ENCODE measurements at places on chromosomes 16 and 17.
A peak's percentile ranks its signal among the peaks of the same experiment; 100 is the strongest.

DNA sequence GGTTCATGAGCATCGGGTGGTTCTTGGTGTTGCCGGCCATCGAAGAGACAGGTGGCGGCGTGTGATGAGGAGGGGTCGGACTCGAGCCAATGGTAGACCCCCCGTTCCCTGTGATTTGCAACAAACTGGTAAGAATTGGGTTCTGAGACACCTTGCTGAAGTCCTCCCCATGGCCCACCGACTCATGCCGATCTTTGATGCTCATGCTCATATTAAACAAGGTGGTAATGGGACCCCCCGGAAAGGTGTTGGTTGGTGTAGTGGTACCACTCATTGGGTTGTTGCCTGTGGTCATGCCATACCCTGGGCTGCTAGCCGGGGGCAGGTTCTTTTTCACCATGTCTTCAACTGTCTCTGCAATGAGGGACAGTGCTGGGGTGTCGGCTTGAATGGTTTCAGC is 8.9 kb upstream of the FBXL20 start:
- DNase-seq, result no peak

- no peak for DNase-seq
Measured at GRCh38 chr17:29870836-29871465, 59.1 kb downstream of the SSH2 start.

GRCh38 chr17:72030067-72030899 is 90.5 kb upstream of the SOX9 start:
- DNase-seq, result peak; percentile 11

GRCh38 chr17:79797492-79798298 is 818 bp upstream of the CBX8 start:
- DNase-seq, result no peak

DNA sequence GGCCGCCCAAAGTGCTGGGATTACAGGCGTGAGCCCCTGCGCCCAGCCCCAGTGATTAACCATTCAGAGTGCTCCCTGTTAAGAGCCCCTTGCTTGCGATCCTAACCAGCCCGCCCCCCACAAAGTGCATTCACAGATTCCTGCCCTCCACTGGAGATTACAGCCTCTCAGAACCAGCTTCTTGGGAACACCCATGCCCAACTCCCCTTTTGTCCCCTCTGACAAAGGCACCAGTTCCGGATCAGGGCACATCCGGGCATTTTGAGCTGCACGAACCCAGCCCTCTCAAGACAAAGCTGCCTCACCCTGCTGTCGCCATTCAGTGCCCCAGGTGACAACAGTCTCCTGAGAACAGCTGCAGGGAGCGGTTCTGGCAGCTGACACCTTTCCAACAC is 848 bp upstream of the KRT19 start:
- no peak for DNase-seq

- no peak for DNase-seq
Measured at GRCh38 chr17:42266918-42267766, 9.0 kb downstream of the STAT5B start.

DNA sequence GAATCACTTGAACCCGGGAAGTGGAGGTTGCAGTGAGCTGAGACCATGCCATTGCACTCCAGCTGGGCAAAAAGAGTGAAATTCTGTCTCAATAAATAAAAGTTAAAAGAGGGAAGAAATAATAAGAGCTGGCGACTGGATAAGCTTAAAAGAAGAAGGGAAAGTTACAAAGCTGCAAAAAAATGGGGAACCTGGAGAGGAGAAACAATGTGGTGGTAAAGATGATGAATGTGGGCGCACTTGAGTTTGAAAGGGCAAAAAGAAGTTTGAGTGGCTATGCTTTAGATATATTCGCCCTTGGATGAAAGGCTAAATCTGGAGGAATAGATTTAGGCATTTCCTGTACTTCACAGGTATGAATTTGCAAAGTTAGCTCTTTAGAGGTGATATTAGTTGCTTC is 53.0 kb upstream of the YPEL2 start:
- no peak for DNase-seq

DNA sequence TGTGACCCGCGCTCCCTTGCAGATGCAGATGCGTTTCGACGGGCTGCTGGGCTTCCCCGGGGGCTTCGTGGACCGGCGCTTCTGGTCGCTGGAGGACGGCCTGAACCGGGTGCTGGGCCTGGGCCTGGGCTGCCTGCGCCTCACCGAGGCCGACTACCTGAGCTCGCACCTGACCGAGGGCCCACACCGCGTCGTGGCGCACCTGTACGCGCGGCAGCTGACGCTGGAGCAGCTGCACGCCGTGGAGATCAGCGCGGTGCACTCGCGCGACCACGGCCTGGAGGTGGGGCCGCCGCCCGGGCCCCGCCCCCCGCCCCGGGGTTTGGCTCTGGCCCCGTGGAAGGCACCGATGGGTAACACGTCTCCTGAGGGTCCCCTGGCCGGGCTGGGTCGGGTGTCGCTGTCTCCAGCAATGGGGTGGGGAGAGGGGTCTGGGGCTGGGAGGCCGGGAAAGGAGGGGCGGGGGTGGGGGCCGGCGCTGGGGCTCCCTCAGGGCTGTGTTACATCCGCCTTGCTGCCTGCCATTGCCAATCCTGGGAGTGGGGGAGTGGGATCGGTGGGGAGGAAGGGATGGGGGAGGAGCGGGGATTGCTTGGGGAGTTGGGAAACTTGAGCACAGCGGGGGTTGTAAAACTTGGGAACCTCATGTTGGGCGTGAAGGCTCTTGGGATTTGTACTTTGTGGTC is 737 bp downstream of the NUDT16L1 start:
- no peak for DNase-seq

- no peak for DNase-seq
Measured at GRCh38 chr16:48123104-48123788, 32.5 kb downstream of the ABCC12 start.

GRCh38 chr17:65794572-65794971 is 233.1 kb upstream of the AXIN2 start:
- DNase-seq, result no peak

GRCh38 chr16:4077174-4077649 is 39.0 kb downstream of the ADCY9 start:
- DNase-seq, result no peak

- DNase-seq, result no peak
Measured at GRCh38 chr16:4220358-4220757, 21.5 kb downstream of the SRL start.

DNA sequence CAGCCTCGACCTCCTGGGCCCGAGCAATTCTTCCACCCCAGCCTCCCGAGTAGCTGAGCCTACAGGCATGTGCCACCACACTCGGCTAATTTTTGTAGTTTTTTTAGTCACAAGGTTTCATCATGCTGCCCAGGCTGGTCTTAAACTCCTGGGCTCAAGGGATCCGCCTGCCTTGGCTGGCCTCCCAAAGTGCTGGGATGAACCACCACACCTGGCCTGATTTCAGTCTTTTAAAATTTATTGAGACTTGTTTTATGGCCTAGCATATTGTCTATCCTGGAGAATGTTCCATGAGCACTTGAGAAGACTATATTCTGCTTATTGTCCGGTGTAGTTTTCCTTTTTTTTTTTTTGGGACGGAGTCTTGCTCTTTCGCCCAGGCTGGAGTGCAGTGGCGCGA is 18.5 kb downstream of the DNAI2 start:
- DNase-seq, result no peak

- DNase-seq, result no peak
Measured at GRCh38 chr16:5008311-5008731, 25.4 kb downstream of the NAGPA start.

DNA sequence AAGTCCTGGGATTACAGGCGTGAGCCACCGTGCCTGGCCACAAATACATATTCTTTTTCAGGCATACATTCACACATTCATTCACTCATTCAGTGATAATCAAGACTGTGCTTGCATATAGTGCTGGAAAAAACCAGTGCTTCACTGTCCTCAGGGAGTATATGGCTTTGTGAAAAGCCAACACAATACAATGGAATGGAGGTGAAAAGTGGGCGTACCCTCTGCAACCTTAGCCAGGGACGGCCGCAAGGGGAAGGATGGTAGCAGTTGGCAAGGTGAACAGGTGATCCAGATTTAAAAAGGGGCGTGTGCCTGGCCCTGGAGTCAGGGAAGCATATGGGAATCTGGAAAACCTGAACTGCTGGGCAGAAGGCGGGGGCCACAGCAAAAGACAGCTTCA is 18.1 kb upstream of the GAN start:
- no peak for DNase-seq

DNA sequence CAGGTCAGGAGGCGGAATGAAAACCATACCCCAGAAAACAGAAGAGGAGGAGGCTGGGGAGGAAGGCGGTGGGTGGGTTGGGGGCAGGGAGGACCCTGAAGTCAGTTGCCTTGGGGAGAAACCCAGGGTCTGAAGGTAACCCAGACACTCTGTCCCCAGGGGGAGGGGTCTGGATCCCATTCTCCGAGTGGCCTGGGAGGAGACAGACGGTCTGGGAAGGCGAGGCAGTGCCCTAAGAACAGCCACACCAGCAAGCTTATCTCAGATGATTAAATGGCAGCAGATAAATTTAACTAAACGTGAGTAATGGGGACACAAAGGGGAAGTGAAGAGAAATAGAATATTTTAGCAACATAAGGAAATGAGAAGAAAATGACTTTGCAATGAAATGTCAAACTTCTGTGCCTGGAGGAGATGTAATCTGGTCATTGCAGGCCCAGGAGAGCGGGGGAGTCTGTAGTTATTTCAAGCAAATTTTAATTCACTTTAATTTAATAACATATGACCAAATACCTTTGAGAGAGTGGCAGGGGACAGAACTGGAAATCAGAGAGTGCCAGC is 21.4 kb upstream of the ZFP90 start:
- DNase-seq, result no peak

DNA sequence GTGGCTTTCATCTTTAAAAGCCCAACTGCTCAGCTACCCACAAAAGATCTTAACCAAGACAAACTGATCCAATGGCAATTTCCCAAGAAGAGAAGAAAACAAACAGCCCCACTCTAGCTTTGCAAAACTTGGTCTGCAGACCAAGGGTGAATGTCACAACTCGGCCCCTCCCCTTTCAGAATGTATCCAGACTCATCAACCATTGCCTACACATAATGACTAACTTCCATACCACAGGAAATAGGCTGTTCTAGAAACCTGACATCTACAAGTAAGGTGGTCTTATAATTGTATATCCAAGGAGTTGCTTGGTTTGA is 16.0 kb downstream of the DCUN1D3 start:
- DNase-seq, result no peak

- no peak for DNase-seq
Measured at GRCh38 chr17:28977659-28978355, 26.5 kb upstream of the PHF12 start.

DNA sequence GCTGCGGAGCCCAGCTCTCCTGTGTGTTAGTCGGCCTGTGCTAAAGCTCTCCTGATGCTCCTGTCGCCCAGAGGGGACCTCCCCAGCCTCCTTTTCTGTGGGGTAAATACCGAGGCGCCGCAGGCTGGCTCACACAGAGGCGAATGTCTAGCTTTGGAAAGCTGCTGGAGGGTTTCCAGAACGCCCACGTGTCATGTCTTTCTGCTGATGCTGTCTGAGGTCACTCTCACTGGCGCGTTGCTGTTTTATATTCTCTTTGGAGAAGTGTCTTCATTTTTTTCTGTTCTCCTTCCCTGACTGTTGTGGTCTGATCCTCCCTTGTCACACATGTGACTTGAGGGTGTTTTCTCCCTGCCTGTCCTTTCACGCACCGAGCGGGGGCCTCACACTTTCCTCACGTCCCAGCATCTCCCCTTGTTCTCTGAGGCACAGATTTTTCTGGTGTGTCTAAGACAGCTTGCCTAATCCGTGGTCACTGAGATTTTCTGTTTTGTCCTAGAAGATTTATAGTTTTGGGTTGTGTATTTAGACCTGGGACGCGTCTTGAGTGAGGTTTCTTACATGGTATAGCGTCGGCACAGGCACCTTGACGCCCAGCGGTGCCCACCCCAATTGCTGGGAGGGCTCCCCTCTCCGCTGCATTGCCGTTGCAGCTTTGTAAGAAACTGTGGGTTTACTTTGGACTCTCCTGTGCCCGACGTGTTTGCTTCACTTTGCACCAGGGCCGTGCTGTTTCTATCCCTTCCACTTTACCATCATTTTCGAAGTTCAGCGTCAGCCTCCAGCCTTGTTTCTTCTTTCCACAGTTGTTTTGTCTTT is 92.1 kb upstream of the ZNF750 start:
- no peak for DNase-seq

DNA sequence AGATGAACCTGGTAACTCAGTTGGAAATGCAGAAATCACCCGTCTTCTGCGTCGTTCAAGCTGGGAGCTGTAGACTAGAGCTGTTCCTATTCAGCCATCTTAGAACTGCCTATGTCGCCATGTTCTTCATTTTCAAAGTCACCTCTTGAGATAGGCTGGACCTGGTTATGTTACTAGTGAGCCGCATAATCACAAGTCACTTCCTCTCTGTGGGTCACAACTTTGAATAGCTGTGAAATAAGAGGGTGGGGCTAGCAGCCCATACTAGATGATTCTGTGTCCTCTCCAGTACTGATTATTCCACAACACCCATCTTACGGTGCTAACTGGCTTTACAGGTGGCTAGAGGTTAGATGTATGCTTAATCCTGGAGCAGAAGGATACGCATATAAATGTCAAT is 74.2 kb downstream of the VPS53 start:
- DNase-seq, result no peak

- no peak for DNase-seq
Measured at GRCh38 chr17:64212122-64212521, 50.9 kb downstream of the TEX2 start.

- no peak for DNase-seq
Measured at GRCh38 chr16:11667221-11667823, 933 bp upstream of the SNN start.

- DNase-seq, result no peak
Measured at GRCh38 chr17:73013816-73014663, 78.4 kb downstream of the SLC39A11 start.

DNA sequence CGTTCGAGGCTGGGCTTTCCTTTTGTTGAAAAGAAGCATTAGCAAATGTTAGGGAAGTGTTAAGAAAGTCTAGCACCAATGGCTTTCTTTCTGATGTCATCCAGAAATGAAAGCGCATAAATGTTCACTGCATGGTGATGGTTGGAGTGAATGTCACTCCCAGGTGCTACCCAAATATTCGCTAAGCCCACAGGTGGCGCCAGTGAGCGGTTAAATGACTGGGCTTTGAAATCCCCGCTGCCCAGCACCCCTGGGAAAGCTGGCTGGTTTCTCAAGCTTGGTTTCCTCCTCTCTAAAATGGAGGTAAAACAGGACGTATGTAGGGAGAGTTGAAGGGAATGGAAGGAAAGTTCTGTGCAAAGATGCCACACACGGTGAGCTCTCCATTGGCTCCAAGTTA is 104.4 kb downstream of the IRX5 start:
- peak; percentile 27 for DNase-seq

Measured in progenitor cell of endocrine pancreas (in vitro differentiated cells).